Suprapubic skin (tissue), 4 donors: ENCODE measurements at places on chromosomes 12 and 14. TPM values are rescaled to one million over a fixed set of nuclear protein-coding genes. Genes with fewer than 3 reads are reported as not detected.
A peak's percentile ranks its signal among the peaks of the same experiment; 100 is the strongest.

The FLRT2 gene
- 29.6 TPM for total RNA-seq

The CRIP2 gene
- total RNA-seq, result 140 TPM

The ACTR10 gene
- 55.7 TPM for total RNA-seq

The SLCO1A2 gene
- total RNA-seq, result not detected

The TMEM19 gene
- 35.1 TPM for total RNA-seq

The KRT1 gene
- 4,815 TPM for total RNA-seq

The AKAP6 gene
- 4.2 TPM for total RNA-seq

The GNB3 gene
- total RNA-seq, result not detected

DNA sequence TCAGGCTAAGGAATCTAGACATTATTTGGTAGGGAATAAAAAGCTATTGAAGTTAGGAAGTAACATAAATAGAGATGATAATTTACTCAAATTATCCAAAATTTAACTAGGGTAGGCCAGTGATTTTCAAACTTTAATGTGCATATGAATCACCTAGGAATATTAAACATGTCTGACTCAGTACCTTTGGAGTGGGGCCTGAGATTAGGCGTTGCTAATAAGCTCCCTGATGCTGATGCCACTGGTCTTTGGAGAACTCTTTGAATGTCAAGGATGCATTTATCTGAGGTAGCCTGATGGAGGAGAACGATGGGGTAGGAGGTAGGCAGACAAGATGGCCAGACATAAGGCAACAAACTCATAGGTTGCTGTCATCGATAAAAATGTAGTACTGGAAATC lies 33.2 kb downstream of the EFCAB11 start:
- DNase-seq, result no peak

DNA sequence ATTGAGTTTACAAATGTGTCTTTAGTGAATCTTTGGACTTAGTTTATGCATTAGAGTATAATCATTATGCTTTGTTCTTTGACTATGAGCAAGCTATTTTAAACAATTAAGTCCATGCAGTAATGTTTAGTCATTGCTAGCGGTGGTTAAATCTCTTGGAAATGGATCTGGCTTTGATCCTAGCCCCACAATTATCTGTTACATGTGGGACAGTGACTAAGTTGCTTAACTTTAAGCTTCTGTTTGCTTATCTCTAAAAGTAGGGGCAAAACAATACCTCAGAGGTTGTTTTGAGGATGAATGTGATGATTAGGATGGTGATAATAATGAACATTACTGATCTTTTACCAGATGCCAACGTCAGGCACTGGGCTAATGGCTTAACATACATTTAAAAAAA lies 124.2 kb downstream of the NPAS3 start:
- no peak for DNase-seq

GRCh38 chr14:33461036-33461435 lies 489.8 kb downstream of the EGLN3 start:
- no peak for DNase-seq

GRCh38 chr12:71057330-71057729 lies 100.5 kb downstream of the TSPAN8 start:
- DNase-seq, result no peak

GRCh38 chr12:104683831-104684503 lies 227.2 kb downstream of the CHST11 start:
- no peak for DNase-seq

GRCh38 chr12:56775638-56776037 lies 12.5 kb downstream of the HSD17B6 start:
- no peak for DNase-seq

DNA sequence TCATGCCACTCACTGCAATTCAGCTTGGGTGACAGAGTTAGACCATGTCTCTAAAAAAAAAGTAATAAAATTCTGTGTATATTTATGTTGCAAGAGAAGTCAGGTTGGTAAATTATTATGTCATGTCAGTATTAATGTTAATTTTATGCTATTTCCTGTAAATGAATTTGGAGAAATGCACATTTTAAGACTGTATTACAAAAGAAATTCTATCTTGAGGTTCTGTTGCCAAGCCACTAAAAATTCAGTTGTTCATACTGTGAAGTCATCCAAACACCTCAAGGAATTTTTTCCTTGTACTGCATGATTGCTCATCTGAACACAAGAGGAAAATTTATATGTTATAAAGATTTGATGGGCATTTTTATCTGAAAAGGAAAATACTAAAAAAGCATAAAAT lies 23.3 kb upstream of the HMGA2 start:
- DNase-seq, result no peak

DNA sequence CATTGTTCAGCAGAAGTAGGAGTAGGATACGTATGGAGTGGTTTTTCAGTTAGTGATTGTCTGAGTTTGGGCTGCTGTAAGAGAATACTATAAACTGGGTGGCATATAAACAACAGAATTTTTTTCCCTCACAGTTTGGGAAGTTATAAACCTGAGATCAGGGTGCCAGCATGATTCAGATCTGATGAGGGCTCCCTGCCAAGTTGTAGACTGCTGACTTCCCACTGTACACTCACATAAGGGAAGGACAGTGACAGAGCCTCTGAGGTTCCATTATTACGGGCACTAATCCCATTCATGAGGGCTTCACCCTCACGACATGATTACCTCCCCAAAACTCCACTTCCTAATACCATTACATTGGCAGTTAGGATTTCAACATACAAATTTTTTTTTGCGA lies 50.7 kb downstream of the ACSM4 start:
- DNase-seq, result no peak

DNA sequence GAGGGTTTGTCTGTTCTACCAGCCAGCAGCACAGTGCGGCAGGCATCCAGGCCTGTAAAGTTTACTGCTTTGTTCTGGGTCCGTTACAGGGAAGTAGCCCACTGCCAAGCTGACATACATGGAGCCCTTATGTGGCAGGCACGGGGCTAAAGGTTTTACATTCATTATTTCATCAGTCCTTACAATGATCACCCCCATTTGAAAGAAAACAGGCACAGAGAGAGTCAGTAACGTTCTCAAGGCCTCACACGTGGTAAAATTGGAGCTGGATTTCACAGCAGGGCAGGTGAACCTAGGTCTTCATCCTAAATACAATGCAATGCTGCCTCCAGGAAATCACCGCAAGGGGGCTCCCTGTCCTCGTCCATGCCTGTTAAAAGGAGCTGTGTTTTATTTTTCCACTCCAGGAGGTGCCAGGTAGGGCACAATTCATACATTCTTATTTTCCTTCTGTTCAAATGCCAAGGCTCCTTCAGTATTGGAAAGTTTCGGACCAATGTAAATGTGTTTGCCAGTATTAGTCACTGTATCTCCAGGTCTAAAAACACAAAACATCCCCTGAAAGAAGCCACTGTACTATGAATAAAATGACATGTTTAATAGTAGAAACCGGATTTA lies 172.2 kb upstream of the GZMB start:
- no peak for DNase-seq

DNA sequence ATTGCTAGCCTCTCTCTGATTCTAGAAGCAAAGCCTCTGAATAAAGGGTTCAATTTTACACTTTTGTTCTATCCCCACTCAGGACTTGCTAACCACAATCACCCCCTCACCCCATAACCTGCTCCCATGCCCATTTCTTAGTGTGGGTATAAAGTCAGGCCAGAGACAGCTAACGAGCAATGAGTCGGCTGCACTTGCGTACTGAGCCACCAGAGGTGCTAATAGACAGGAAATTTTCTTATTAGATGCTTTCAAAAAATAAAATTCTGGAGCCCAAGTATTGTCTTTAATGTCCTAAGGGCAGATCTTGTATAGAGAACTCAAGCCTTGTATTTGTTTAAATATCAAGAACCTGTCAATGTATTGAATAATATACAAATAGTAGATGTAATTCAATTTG lies 256.9 kb downstream of the SYT1 start:
- no peak for DNase-seq

DNA sequence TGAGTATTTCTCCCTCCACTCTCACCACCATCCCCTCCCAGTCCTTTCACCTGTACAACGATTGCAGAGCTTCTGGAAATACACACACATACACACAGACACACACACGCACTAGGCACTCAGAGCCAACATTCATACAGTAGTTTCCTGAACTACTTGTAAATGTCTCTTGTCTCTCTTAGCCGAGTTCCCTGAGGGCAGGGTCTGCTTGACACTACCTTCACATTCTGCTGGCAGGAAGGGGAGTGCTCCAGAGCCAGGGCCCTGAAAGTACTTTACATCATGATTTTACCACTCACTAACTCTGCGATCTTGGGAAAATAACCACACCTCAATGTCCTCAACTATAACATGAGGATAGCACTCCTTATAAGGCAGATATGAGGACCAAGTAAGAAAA lies 82.7 kb downstream of the GAS2L3 start:
- no peak for DNase-seq

- DNase-seq, result no peak
Measured at GRCh38 chr12:65612440-65612839, 211.8 kb upstream of the HMGA2 start.

DNA sequence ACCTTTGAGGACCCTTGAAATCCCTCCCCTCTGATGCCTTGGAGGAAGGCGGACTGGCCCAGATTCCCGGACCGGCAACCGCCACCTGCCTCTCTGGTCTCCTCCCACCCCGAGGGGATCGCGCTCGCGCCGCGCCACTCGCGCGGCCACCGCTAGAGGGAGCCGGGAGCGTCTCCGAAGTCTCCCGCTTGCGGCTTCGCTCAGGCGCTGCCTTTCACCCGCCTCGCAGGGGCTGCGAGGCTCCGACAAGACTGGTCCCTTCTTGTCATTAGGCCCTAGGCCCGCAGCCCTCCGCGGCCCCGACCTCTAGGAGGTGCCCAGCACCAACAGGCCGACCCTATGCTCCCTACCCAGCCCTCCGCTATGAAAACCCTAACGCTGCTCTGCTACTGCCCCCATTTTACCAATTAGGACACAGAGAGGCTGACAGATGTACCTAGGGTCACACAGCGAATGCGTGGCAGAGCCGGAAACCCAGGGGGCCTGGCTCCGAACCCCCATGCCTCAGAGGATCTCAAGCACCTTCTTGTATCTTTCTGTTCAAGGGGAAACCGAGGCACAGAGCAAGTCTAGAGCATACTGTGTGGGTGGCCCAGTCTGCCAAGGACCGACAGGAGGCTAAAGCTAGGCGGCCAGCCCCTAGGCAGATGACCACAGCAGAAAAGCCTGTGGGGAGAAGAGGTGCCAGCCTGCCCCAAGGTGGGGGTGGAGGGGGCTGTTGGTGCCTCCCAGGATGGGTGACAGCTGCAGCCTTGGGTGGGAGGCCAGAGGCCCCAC lies 21.4 kb upstream of the VSX2 start:
- peak; percentile 74 for DNase-seq

GRCh38 chr12:132222808-132223173 lies 78.5 kb downstream of the NOC4L start:
- no peak for DNase-seq

DNA sequence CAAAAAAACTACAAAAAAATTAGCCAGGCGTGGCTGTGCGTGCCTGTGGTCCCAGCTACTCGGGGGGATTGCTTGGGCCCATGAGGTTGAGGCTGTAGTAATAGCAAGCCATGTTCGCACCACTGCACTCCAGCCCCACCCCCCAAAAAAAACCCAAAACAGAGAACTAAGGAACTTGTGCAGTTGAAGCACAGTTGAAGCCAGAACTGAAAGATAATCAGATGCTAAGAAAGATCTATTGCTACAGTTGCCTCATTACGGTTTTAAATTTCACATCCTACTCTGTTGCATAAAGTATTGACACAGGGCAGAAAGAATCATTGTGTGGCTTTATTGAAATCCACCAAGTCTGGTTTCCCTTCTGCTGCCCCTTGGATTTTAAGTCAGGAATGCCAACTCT lies 3.8 kb downstream of the CS start:
- DNase-seq, result no peak

DNA sequence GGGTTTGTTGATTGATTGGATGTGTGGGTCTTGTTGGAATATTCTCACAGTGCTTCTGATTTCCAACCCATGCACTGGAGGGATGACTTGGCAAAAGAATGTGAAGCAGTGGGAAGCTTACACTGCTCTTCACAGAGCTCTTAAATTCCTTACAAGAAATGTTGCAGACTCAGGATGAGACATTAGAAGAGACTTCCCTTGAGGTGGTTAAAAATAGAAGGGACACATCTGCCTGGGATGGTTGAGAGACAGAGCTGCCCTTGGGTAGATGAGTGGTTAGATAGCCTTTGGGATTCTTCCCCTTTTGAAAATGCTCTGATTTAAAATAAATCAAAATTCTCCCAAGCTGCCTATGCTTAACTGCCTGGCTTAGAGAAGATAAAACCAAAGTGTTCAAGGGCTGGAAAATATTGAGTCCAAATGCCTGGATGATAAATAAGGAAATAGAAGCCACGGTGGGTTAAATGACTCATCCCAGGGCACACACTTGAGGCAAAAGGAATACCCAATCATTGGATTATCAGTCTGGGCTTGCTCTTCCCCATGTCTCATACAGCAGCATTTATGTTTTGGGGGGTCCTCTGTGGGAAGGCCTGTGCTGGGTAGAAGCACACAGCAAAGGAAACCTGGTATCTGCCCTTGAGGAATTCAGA lies 264.3 kb downstream of the AKAP6 start:
- DNase-seq, result no peak
